ENCODE measurements at places on chromosomes 16 and 17.

DNA sequence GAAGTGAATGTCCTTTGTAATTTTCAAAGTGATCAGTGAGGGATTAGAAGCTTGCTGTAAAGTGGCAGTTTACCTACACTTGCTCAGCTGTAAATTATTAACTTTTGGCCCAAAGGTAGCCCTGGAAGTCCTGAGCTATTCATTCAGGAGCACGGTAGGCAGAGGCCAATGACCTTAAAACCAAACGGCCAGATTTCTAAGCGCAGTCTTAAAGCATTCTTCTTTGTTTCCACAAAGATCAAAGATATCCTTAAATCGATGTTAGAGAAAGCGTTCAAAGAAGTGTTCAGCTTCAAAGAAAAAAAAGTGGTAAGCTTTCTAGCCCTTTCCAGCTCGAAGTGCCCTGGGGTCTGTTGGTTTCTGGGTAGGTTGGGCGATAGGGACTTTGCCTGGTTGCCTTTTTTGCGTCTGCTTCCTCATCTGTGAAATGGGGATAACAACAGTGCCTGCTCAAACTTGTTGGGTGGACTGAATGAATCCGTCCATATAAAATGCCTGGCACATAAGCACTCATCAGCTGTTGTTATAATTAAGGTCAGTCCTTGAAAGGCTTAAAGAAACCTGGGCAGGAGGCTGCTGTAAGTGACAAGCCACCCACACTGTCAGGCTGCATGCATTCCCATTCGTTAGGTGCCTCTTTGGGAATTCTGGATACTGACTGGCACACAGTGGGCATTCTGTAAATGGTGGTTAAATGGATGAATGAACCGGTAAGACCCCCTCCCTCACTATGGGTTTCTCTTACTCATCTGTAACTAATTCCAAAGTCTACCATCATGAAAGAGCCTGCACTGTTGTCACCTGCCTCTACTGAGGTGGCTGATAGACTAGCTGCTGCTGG is 113.2 kb downstream of the PRKCA start:
- DNase-seq = no peak

GRCh38 chr16:8200839-8201238 is 389.5 kb downstream of the TMEM114 start:
- DNase-seq = no peak

- no peak for DNase-seq
Observed at GRCh38 chr16:68362262-68362913, 51.6 kb downstream of the PRMT7 start.

DNA sequence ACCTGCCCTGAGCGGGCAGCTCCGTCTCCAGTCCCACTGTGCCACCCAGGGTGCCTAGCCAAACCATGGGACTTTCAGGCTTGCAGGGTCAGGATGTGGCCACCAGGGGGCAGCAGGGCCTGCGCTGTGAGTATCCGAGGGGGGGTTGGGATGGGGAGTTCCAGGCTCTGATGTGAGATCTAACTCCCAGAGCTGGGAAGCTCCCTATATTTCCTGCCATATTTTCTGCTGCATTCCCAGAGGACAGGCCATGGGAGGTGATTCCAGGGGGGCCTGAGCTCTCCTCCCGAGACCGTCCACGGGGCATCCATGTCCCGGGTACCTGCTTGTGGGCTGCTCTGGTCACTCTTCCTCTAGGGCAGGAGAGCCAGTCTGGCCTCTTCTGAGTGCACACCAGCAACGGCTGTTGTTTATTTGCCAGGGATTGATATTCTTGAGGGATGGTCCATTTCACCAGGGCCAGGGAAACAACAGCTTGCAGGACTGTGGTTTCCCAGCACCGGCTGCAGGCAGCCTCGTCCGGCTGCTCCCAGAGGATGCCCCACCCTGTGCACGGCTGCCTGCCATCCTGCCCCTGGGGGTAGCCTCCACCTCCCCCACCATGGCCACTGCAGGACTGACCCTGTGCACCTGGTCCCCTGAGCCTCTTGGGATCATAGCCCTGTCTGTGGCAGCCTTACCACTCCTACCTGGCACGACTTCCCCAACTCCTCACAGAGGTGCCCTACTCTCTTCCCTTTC is 1.2 kb downstream of the GPR142 start:
- DNase-seq = peak; percentile 75

GRCh38 chr16:1493746-1494094 is 560 bp downstream of the TELO2 start:
- no peak for DNase-seq

DNA sequence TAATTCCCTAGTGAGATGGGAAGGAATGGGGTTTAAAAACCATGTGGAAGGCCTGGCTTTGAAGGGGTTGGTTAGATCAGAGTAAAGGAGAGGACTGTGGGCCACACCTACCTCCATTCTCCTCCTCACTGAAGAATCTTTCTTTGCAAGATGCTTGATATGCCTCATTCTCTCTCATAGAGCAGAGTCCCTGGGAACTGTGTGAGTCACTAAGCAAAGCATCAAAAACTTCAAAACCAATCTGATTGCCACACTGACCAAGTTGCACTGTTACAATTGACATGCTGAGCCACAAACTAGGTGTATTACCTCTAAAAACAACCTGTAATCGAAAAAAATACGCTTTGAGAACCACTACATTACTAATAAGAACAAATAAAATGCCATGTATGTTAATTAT is 2.0 kb downstream of the TUBD1 start:
- DNase-seq = no peak

DNA sequence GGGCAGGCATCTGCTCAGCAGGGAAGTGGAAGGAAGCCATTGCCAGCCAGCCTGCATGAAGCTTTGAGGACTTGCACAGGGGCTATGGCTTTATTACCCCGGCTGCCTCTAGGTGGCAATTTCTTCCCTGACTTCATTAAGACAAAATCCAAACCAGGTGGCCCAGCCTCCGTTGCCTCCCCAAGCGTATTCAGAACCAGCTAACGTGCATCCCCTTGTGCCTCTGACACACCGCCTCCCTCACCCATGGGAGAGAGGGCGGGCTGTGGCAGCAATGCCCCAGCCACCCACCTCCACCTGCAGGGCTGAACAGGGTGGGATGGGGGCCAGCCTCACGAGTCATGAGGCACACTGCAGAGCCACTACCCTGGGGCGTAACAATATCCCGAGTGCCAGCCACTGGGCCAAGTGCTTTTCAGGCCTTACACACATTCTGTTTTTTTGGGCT is 6.8 kb downstream of the KIFC3 start:
- DNase-seq = no peak

- DNase-seq = no peak
Observed at GRCh38 chr17:10121971-10122707, 76.3 kb downstream of the GAS7 start.

GRCh38 chr16:1119766-1120576 is 23.9 kb upstream of the C1QTNF8 start:
- DNase-seq = no peak

- DNase-seq = no peak
Observed at GRCh38 chr16:78709137-78709884, 609.9 kb downstream of the WWOX start.

- no peak for DNase-seq
Observed at GRCh38 chr17:18250259-18250658, 8.3 kb downstream of the FLII start.

- no peak for DNase-seq
Observed at GRCh38 chr16:78473031-78473699, 373.7 kb downstream of the WWOX start.

GRCh38 chr17:82173351-82174041 is 39.1 kb downstream of the CCDC57 start:
- DNase-seq = no peak

Data from stimulated activated CD4-positive, alpha-beta T cell treated with anti-CD3 and anti-CD28 coated beads, Interleukin-12 subunit alpha, Interleukin-12 subunit beta, amount 100 ng/mL, for 48 hours (primary cell).